Stimulated activated CD8-positive, alpha-beta memory T cell treated with anti-CD3 and anti-CD28 coated beads, Interleukin-15, amount 100 ng/mL, for 4 hours (primary cell): ENCODE measurements at places on chromosomes 16 and 17.

DNA sequence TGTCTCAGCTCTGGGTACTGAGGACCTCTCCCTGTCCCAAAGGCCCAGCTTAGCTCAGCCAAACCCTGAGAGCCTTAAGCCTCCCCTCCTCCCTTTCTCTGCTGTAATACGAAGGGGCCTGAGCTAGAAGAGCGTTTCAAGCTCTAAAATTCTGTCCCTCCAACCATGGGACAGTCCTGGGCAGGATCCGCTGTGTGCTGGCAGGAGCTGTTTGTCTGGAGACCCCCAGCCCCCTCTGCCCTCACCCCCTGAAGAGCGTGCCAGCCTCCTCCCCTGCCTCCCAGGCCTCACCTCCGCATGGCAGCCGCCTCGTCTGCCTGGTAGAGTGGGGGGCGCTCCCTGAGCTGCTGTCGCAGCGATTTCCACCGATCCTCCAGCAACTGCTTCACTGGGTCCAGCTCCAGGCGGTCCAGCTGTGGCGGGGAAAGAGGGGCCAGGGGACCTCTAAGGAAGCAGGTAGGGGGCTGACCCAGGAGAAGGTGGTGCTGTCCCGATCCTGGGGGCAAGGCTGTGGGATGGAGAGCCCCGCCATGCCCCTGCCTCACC is 14.7 kb downstream of the UBALD2 start:
- no peak for DNase-seq

- no peak for DNase-seq
These were observed 99.2 kb upstream of the ZNF750 start for GRCh38 chr17:82938873-82939620.

GRCh38 chr17:35981246-35981645 is at the start of gene CCL16:
TSS of gene CCL16 (minus strand) at chr17:35981497. CDS start at chr17:35981420, 77 bp downstream.
- no peak for DNase-seq

- no peak for DNase-seq
These were observed 2.9 kb upstream of the CPNE7 start for GRCh38 chr16:89572485-89573205.

DNA sequence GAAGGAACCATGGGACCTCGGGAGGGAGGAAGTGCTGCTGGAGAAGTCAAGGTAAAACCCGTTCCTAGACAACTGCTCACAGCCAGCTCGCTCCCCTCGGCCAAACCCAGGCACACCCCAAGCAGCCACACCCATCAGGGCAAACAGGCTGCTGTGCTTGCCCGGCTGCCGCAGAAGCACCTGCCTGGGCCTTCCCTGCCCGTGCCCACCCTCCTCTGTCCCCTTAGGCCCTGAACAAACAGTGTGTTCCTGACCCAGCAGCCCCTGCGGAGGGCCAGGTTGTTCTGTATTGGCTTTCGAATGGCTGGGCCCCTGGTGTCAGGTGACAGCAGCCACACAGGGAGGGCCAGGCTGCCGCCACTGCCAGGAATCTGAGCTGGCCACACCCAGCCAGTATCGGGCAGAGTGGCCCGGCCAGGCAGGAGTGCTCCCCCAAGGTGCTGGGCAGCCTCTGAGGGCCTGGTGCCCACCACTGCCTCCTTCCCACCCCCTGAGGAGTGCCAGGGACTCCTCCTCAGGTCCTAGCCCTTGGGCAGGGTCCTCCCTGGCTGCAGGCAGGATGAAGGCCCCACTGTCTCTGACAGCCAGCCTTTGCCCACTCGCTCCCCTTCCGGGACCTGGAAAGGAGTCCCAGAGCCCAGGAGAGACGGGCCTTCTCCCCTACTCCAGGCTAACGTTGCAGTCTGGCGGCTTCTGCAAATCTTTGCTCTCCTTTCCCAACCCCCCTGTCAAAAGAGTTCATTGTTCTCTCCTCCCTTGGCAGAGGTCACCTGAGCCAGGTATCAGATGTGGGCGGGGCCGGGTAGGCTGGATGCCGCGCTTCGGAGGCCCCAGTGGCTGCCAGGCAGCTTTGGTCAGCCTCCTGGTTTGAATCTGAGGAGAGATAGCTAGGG is 24.0 kb downstream of the LLGL2 start:
- DNase-seq, result no peak

- DNase-seq, result no peak
These were observed 6.2 kb downstream of the ACD start for GRCh38 chr16:67653789-67654402.

GRCh38 chr17:18027280-18027679 is 11.7 kb downstream of the ATPAF2 start:
- DNase-seq, result no peak

DNA sequence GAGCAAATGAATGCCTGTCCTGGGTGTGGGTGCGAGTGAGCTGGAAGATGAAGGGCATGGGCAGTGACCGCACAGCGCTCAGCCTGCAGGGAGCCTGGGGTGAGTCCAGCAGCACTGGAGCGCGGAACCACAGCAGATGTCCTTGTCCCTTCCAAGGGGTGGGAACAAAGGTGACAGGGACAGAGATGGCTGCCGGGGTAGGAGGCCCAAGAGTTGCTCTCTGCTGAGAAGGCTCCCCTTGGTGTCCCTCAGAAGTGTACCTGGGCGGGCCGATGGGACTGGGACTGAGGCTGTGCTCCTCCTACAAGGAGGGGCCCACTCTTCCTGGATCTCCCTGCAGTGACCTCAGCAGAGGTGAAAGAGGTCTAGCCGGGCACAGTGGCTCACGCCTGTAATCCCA is 7.6 kb upstream of the PGAP6 start:
- DNase-seq, result no peak

GRCh38 chr17:9843152-9844010 is 17.7 kb downstream of the GLP2R start:
- DNase-seq, result no peak
